ENCODE measurements at places on chromosomes 11 and 22. TPM values are rescaled to one million over a fixed set of nuclear protein-coding genes. Genes with fewer than 3 reads are reported as not detected.
A peak's percentile ranks its signal among the peaks of the same experiment; 100 is the strongest.

GRCh38 chr11:114115451-114115928, 56.0 kb downstream of the ZBTB16 start:
- no peak for DNase-seq
- H3K27ac ChIP-seq, result peak overlapping the region; percentile 53
- peaks cover 15% of the 10 kb centered on the region for H3K27me3 ChIP-seq
- peaks cover 29% of the 10 kb centered on the region for H3K4me1 ChIP-seq

- H3K27me3 ChIP-seq, result peaks cover 82% of the 10 kb centered on the region
- no peak overlapping the region for H3K27ac ChIP-seq
- peaks cover 11% of the 10 kb centered on the region for H3K4me1 ChIP-seq
Observed at GRCh38 chr22:33054001-33054675, 4.0 kb downstream of the SYN3 start.

DNA sequence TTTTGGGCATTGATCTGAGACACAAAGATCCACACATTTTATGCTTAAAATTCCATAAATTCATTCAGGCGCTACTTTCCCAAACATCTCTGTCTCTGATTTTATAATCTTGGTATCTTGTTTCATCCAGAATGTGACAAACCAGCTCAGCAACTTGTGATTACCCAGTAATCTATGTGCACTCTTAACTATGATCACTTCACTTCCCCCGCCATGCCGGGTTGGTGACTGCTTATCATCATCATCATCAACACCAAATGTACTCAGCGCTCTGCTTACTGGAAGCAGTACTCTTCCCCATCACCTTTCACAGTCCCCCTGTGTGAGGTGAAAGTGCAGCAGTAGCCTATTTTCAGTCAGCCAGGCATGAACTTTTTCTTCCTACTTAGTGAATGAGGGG, 15.2 kb upstream of the MMP7 start:
- no peak overlapping the region for H3K4me3 ChIP-seq
- DNase-seq, result no peak
- no peak overlapping the region for H3K27ac ChIP-seq
- peaks cover 4% of the 10 kb centered on the region for H3K27me3 ChIP-seq

DNA sequence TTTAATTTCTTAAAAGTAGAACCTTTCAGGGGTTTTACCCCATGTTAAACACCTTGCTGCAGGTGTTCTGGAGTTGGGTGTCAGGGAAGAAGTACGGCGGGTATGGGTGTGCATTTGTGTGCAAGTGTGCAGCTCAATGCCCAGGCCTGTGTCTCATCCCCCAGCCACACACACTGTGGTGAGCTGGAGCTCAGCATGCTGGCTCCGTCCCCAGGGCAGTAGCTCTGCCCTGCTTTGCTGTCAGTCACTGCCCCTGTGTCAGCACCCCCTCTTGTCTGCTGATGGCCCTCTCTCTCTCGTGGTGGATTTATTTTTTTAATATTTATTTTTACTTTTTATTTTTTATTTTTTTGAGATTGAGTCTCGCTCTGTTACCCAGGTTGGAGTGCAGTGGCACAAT, 35.8 kb upstream of the MYO18B start:
- H3K27ac ChIP-seq, result no peak overlapping the region
- no peak for DNase-seq
- peaks cover 30% of the 10 kb centered on the region for H3K27me3 ChIP-seq
- peaks cover 2% of the 10 kb centered on the region for H3K36me3 ChIP-seq

DNA sequence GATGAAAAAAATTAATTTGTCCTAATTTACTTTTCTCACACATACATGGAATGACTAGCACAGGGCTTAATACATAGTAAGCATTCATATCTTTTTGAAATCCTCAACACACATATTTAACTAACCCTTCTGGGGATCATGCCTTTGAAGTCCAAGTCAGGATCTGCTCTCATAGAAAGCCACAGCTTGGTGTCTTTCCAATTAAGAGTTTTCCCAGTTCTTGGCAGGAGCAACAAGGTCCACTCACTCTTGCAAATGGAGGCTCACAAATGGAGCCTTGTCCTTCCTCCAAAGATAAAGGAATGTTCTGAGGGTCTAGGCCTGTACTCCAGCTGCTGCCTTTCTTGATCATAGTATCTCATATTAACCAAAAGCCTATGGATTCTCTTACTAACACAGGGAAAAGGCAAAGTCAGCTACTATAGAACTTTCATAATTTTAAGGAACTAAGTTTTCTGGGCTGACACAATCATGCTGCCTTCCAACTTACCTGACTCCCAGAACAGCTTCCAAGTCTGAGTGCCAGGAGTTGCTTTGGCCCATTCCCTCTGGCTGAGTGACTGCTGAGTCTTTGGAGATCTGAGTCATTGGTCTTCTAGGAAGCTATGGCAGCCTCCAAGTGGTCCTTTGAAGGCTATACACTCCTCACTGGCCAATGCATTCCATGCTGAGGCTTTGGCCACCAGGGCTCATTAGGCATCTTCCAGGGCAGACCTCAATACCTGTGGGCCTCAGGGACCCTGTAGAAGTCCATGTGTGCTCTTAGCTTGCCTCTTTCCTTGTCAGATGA, 25.8 kb upstream of the NUCB2 start:
- H3K27ac ChIP-seq, result no peak overlapping the region
- H3K27me3 ChIP-seq, result peaks cover 11% of the 10 kb centered on the region
- peaks cover 2% of the 10 kb centered on the region for H3K36me3 ChIP-seq
- no peak for DNase-seq

GRCh38 chr11:42175203-42175602, 715.8 kb upstream of the LRRC4C start:
- H3K36me3 ChIP-seq, result no peaks in the 10 kb centered on the region
- no peak overlapping the region for H3K27ac ChIP-seq
- H3K4me1 ChIP-seq, result no peaks in the 10 kb centered on the region
- H3K27me3 ChIP-seq, result no peaks in the 10 kb centered on the region

GRCh38 chr22:38350444-38351359, 33.5 kb upstream of the CSNK1E start:
- H3K4me3 ChIP-seq, result no peak overlapping the region
- DNase-seq, result no peak
- H3K27ac ChIP-seq, result peak overlapping the region; percentile 43
- peaks cover 7% of the 10 kb centered on the region for H3K4me1 ChIP-seq
- H3K36me3 ChIP-seq, result no peaks in the 10 kb centered on the region
- H3K27me3 ChIP-seq, result peaks cover 8% of the 10 kb centered on the region

GRCh38 chr22:46281866-46282678, 14.3 kb downstream of the TTC38 start:
- no peak for DNase-seq
- H3K27ac ChIP-seq, result no peak overlapping the region
- peaks cover 2% of the 10 kb centered on the region for H3K4me1 ChIP-seq
- peaks cover 2% of the 10 kb centered on the region for H3K36me3 ChIP-seq
- H3K27me3 ChIP-seq, result no peaks in the 10 kb centered on the region

DNA sequence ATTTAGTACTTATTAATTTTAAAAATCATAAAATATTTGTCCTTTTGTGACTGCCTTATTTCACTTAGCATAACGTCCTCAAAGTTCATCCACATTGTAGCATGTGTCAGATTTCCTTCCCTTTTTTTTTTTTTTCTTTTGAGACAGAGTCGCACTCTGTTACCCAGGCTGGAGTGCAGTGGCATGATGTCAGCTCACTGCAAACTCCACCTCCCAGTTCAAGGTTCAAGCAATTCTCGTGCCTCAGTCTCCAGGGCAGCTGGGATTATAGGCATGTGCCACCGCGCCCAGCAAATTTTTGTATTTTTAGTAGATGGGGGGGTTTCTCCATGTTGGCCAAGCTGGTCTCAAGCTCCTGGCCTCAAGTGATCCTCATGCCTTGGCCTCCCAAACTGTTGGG, 10.6 kb downstream of the RAB6A start:
- H3K27ac ChIP-seq, result no peak overlapping the region
- DNase-seq, result no peak
- no peaks in the 10 kb centered on the region for H3K36me3 ChIP-seq
- peaks cover 49% of the 10 kb centered on the region for H3K4me1 ChIP-seq
- H3K4me3 ChIP-seq, result no peak overlapping the region

DNA sequence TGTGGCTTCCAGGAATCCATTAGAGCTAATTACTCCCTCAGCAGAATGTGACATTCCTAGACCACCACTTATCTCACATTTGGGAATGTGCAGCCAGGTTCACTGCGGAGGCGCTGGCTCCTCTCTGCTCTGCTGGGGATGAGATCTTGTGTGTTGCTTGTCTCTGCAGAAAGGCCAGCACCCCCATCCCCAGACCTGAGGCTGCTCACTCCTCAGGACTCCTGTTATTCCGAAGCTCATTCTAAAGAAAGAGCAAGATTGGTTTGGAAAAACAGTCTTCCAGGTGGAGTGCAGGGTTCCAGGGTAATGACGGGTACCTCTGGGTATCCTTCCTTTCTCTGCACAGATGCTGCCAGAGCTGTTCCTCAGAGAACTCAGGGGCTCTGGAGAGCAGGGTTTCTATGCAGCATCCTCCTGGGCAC, 20.8 kb downstream of the RSPH14 start:
- no peak overlapping the region for H3K4me3 ChIP-seq
- peaks cover under 1% of the 10 kb centered on the region for H3K36me3 ChIP-seq
- H3K27me3 ChIP-seq, result peaks cover 4% of the 10 kb centered on the region
- peak overlapping the region; percentile 85 for H3K27ac ChIP-seq
- no peak for DNase-seq

GRCh38 chr22:36452250-36452977, 29.0 kb downstream of the TXN2 start:
- DNase-seq, result no peak
- peak overlapping the region; percentile 97 for H3K27ac ChIP-seq
- peaks cover 33% of the 10 kb centered on the region for H3K4me1 ChIP-seq
- H3K36me3 ChIP-seq, result no peaks in the 10 kb centered on the region
- peak overlapping the region; percentile 82 for H3K4me3 ChIP-seq

DNA sequence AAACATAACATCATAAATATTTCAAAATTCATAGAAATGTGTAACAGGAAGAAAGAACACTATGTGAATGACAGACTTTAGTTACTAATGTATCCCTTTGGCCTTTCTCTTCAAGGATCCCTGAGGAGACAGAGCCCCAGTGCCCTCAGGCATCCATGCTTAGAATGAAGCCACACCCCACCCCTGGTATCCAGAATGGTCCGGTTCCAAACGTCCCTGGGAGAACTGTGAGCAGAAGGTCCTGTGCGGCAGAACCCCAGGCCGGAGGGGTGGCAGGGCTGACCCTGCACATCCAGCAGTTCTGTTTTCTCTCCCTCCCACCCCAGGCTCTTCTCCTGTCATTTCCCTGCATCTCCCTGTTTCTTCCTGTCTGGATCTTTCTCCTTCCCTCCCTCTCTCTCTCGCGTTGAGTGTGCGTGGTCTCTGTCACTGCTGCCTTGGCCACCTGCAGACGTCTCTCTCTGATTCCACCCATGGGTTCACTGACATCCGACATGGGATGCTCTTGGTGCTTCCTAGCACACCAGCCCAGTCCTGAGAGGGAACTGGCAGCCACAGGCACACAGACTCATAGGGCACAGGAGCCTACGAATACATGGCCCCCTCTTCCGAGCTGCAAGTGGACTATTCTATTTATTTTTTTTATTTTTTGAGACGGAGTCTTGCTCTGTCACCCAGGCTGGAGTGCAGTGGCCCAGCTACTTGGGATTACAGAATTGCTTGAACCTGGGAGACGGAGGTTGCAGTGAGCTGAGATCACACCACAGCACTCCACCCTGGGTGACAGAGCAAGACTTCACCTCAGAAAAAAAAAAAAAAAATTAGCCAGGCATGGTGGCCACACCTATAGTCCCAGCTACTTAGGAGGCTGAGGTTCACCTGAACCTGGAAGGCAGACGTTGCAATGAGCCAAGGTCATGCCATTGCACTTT, 5.7 kb downstream of the RFPL1 start:
- no peak overlapping the region for H3K27ac ChIP-seq
- H3K27me3 ChIP-seq, result peaks cover 43% of the 10 kb centered on the region
- H3K4me3 ChIP-seq, result no peak overlapping the region

GRCh38 chr22:26592421-26592891, 2.5 kb upstream of the TPST2 start:
- H3K27me3 ChIP-seq, result no peaks in the 10 kb centered on the region
- peaks cover 31% of the 10 kb centered on the region for H3K4me1 ChIP-seq
- peak; percentile 8 for DNase-seq

- H3K27me3 ChIP-seq, result no peaks in the 10 kb centered on the region
- no peak for DNase-seq
- peaks cover 28% of the 10 kb centered on the region for H3K4me1 ChIP-seq
- no peaks in the 10 kb centered on the region for H3K36me3 ChIP-seq
- no peak overlapping the region for H3K4me3 ChIP-seq
- no peak overlapping the region for H3K27ac ChIP-seq
Observed at GRCh38 chr11:6387811-6388599, 2.3 kb upstream of the SMPD1 start.

GRCh38 chr11:118666371-118666770, 13.1 kb downstream of the TREH start:
- H3K27ac ChIP-seq, result no peak overlapping the region
- peaks cover 11% of the 10 kb centered on the region for H3K27me3 ChIP-seq
- H3K4me3 ChIP-seq, result no peak overlapping the region
- H3K4me1 ChIP-seq, result peaks cover 6% of the 10 kb centered on the region
- no peak for DNase-seq

DNA sequence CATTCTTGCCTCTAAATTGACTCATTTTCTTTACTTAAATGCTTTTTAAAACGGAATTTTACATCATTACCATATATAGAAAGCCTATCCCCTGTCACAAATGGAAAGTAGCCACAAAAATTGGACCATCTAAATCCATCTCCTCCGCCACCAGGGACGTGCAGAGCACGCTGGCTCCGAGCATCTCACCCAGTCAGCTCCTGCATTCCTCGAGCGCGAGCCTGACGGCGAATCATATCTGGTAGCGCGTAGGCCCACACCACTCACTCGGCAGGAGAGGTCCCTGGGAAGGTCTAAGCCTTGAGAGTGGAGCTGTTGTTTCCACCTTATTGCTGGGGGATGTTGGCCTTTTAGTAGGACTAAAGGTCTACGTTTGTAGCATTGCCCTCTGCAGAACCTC, 152.4 kb downstream of the TRIM29 start:
- peaks cover 72% of the 10 kb centered on the region for H3K27me3 ChIP-seq
- no peak overlapping the region for H3K27ac ChIP-seq
- DNase-seq, result no peak
- peaks cover 2% of the 10 kb centered on the region for H3K4me1 ChIP-seq
- H3K36me3 ChIP-seq, result no peaks in the 10 kb centered on the region

DNA sequence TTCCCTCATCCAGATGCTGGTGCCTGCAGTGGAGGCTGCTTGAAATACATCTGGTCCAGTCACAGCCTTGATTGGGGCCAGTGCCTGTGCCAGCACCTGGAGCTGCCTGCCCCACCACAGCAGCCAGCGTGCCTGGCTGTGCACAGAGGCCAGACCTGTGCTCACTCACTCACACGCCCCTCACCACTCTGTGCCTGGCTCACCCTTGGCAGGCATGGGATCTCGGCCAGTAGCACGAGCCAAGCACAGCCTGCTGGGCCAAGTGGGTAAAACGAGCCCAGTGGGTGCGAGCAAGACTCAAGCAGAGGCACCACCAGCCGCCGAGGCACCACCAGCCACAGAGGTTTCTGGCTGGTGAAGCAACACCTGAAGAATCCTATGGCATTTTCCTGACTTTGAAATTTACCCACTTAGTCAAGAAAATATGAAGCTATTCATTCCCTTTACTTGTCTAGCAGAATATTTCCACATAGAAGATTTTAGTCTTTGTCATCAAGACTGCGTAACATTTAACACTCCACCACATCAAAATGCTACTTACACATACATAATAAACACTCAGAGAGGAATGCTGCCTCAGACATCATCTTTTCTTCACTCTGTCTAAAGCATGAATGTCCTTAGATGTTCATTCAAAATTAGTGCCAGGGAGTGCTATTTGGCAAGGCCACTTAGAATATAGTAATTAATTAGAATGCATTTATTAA, 424.3 kb upstream of the FAT3 start:
- no peaks in the 10 kb centered on the region for H3K27me3 ChIP-seq
- no peaks in the 10 kb centered on the region for H3K36me3 ChIP-seq
- no peak for DNase-seq
- H3K4me1 ChIP-seq, result no peaks in the 10 kb centered on the region
- H3K27ac ChIP-seq, result no peak overlapping the region
- H3K4me3 ChIP-seq, result no peak overlapping the region

ACO2 gene
- total RNA-seq, result 77.2 TPM

FAM227A gene
- total RNA-seq, result 0.91 TPM

GDPD4 gene
- total RNA-seq, result not detected

DDIAS gene
- total RNA-seq, result 0.47 TPM

ELMOD1 gene
- total RNA-seq, result not detected

DTX4 gene
- 1.1 TPM for total RNA-seq

All from T-helper 17 cell (primary cell).